ENCODE measurements at places on chromosomes 5 and 9.

- DNase-seq, result no peak
These were observed 111.7 kb upstream of the PCAT7 start for GRCh38 chr9:94443032-94443722.

GRCh38 chr9:18746631-18747030 lies 272.7 kb downstream of the ADAMTSL1 start:
- no peak for DNase-seq

- DNase-seq, result no peak
These were observed 158.7 kb downstream of the GNAQ start for GRCh38 chr9:77872863-77873262.

DNA sequence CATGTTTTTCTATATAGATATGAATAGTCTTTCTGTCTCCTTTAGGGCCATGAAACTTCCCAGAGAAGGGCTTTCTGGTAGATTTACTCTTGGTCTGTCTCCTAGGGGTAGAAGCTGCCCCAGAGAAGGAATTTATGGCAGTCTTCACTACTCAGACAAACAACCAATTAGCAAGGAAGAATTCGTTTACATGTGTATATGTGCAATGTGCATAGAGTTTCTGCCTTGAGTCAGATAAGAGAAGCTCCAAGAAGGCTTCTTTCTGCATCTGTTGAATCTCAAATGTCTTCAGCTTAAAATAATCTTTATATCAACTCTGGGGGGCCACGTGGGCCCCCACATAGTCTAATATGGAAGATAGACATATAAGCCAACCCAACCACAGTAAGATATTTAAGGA lies 7.6 kb upstream of the CLINT1 start:
- no peak for DNase-seq

- no peak for DNase-seq
These were observed 674 bp downstream of the TSPAN17 start for GRCh38 chr5:176647843-176648473.

- no peak for DNase-seq
These were observed 97.1 kb upstream of the CDH6 start for GRCh38 chr5:31096238-31096865.

- no peak for DNase-seq
These were observed 31.9 kb upstream of the FSTL4 start for GRCh38 chr5:133644000-133644865.
